Sigmoid colon (tissue), 7 donors: ENCODE measurements at places on chromosomes 5 and 9. TPM values are rescaled to one million over a fixed set of nuclear protein-coding genes. Genes with fewer than 3 reads are reported as not detected.

DNA sequence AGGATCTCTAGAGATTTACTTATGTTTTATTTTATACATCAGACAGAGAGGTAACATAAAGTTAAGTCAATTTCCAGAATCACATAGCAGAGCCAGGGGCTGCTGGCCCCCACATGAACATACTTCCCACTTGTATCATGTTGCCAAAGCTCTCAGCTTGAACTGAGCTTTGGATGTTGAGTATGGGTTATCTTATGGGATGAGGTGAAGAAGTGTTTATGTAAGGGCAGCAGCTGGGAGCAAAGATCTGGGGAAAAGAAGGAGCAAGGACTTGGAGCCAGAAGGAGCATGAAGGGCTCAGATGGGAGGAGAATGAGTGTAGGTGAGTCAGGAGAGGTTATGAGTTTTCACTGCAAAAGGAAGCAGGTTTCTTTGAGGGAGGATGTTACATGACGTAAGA is 72.0 kb downstream of the MROH2B start:
- H3K4me3 ChIP-seq = no peak overlapping the region
- H3K27ac ChIP-seq = no peak overlapping the region
- H3K36me3 ChIP-seq = no peaks in the 10 kb centered on the region
- H3K27me3 ChIP-seq = no peaks in the 10 kb centered on the region
- no peaks in the 10 kb centered on the region for H3K4me1 ChIP-seq

GRCh38 chr5:124996764-124997077 is 250.3 kb upstream of the ZNF608 start:
- H3K4me1 ChIP-seq = peaks cover 7% of the 10 kb centered on the region
- H3K36me3 ChIP-seq = no peaks in the 10 kb centered on the region
- DNase-seq = no peak
- no peak overlapping the region for H3K4me3 ChIP-seq
- no peak overlapping the region for H3K27ac ChIP-seq

DNA sequence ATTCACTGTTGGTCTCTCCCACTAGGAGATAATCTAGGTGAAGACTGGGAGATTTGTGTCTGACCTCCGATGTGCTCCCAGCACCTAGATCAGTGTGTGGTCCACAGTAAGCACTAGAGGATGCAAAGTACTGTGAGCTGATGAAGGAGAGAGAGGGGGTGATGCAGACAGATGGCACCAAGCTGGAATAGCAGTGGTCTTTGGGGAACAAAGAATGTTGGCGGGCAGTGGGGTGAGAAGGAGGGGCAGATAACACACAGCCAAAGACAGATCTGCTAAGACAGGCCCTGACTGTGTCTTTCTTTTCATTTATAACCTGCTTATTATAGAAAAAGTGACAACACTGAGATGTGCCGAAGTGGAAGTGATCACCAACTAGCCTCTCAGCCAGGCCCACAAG is 37.5 kb downstream of the ERGIC1 start:
- H3K4me1 ChIP-seq = peaks cover 85% of the 10 kb centered on the region
- H3K27ac ChIP-seq = peak overlapping the region; percentile 90
- no peaks in the 10 kb centered on the region for H3K36me3 ChIP-seq
- no peaks in the 10 kb centered on the region for H3K27me3 ChIP-seq

GRCh38 chr9:74140141-74140540 is 357.0 kb upstream of the RORB start:
- H3K36me3 ChIP-seq = no peaks in the 10 kb centered on the region
- no peak for DNase-seq
- no peaks in the 10 kb centered on the region for H3K27me3 ChIP-seq
- no peak overlapping the region for H3K27ac ChIP-seq
- H3K4me1 ChIP-seq = no peaks in the 10 kb centered on the region
- no peak overlapping the region for H3K4me3 ChIP-seq

- H3K27me3 ChIP-seq = no peaks in the 10 kb centered on the region
- H3K4me3 ChIP-seq = no peak overlapping the region
- no peaks in the 10 kb centered on the region for H3K4me1 ChIP-seq
- DNase-seq = no peak
- no peak overlapping the region for H3K27ac ChIP-seq
Observed at GRCh38 chr5:31664566-31664965, 25.6 kb downstream of the PDZD2 start.

DNA sequence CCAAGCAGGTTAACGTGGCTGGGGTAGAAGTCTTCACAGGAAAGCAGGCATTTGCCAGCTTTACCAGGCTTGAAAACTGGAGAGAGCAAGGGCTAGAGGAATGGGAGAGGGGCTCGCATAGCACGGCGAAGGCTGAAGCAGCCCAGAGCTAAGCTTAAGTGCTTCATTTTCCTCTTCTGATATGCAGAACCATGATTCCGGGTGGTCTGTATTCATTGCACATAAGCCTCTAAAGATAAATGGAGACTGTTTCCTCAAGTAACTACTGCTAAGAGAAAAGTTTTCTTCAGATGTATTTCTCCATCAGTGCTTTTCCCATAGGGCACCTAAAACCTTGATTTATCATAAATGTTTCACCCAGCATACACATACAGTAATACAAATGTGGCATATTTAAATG is 414.1 kb downstream of the MLLT3 start:
- H3K27me3 ChIP-seq = no peaks in the 10 kb centered on the region
- H3K4me1 ChIP-seq = no peaks in the 10 kb centered on the region
- DNase-seq = no peak
- no peak overlapping the region for H3K27ac ChIP-seq
- no peak overlapping the region for H3K4me3 ChIP-seq

DNA sequence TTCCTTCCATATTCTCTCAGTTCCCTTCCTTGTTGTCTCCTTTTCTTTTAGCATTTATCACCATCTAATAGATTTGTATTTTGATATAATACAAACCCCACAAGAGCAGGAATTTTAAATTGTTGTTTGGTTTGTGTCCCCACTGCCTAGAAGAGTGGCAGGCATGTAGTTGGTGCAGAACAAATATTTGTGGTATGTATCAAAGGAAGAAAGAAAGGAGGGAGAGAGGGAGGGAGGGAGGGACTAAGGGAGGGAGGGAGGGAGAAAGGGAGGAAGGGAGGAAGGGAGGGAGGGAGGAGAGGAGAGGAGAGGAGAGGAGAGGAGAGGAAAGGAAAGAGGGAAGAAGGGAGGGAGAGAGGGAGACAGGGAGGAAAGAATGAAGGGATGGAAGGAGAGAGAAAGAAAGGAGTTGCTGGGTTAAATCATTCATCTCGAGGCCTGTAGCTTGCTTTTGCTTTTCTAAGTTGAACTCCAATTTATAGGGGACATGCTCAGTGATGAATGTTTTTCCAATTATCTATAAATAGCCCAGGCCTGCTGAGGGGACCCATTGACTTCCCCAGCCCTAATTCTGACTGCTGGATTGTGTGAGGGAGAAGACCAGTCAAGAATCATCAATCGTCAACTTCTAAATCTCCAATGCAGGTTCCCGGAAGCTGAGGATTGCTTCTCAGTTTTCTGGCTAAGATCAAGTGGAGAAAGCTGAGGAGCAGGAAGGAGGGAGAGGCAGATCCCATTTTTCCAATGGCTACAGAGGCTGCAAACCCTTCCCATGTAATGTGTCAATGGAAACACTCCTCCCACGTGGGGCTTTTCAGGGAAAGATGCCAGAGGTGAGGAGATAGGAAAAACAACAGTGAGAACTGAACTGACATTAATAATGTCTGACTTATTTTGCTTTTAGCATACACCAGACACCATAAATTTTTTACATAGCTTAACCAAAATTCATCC is 320.7 kb downstream of the ASTN2 start:
- H3K27me3 ChIP-seq = no peaks in the 10 kb centered on the region
- no peak overlapping the region for H3K4me3 ChIP-seq
- H3K36me3 ChIP-seq = no peaks in the 10 kb centered on the region
- no peak overlapping the region for H3K27ac ChIP-seq
- peaks cover 23% of the 10 kb centered on the region for H3K4me1 ChIP-seq

GRCh38 chr9:123168586-123168985 is 99.8 kb downstream of the STRBP start:
- H3K4me1 ChIP-seq = no peaks in the 10 kb centered on the region
- no peak overlapping the region for H3K27ac ChIP-seq
- H3K36me3 ChIP-seq = no peaks in the 10 kb centered on the region
- no peak for DNase-seq
- no peak overlapping the region for H3K4me3 ChIP-seq

- no peak overlapping the region for H3K27ac ChIP-seq
- no peaks in the 10 kb centered on the region for H3K4me1 ChIP-seq
- no peaks in the 10 kb centered on the region for H3K27me3 ChIP-seq
Observed at GRCh38 chr5:93305984-93306383, 275.0 kb downstream of the NR2F1-AS1 start.

NAIF1 gene
- 10.7 TPM for total RNA-seq
